ENCODE measurements at places on chromosomes 4 and X. TPM values are rescaled to one million over a fixed set of nuclear protein-coding genes. Genes with fewer than 3 reads are reported as not detected.

Gene TAB3
- 31.0 TPM for total RNA-seq

Gene CXCL11
- total RNA-seq, result 1.2 TPM

Gene ASB11
- not detected for total RNA-seq

Gene NLGN3
- total RNA-seq, result 0.15 TPM

Gene UVSSA
- total RNA-seq, result 4.7 TPM

Gene GPRASP3
- 0.87 TPM for total RNA-seq

Gene BOD1L1
- 63.0 TPM for total RNA-seq

Gene USP17L18
- not detected for total RNA-seq

Gene DIPK2B
- total RNA-seq, result 0.17 TPM

Gene CSTF2
- 22.9 TPM for total RNA-seq

Gene SLC10A7
- 7.3 TPM for total RNA-seq

Gene IL1RAPL1
- not detected for total RNA-seq

Gene TCEAL8
- 153 TPM for total RNA-seq

Gene TCEAL6
- not detected for total RNA-seq

Gene HERC3
- 9.0 TPM for total RNA-seq

Gene TRPC3
- total RNA-seq, result not detected

Gene ATP1B4
- not detected for total RNA-seq

Gene BEX5
- 2.1 TPM for total RNA-seq

Gene MAGEB17
- total RNA-seq, result not detected

Gene SLC7A11
- total RNA-seq, result 2.9 TPM

Gene CXCL10
- total RNA-seq, result 0.35 TPM

Gene MCF2
- total RNA-seq, result not detected

Gene CT45A5
- not detected for total RNA-seq

Gene RBBP7
- 137 TPM for total RNA-seq

Gene PABPC5
- 2.2 TPM for total RNA-seq

Gene XK
- 0.30 TPM for total RNA-seq

Gene PGAM4
- not detected for total RNA-seq

Gene LNX1
- total RNA-seq, result 1.7 TPM

Gene PLAC8
- total RNA-seq, result 0.35 TPM

Gene STATH
- not detected for total RNA-seq

Gene MXRA5
- 6.0 TPM for total RNA-seq

Gene PABPC4L
- 1.0 TPM for total RNA-seq
